MCF 10A (cell line): ENCODE measurements at places on chromosomes 4 and X.
A peak's percentile ranks its signal among the peaks of the same experiment; 100 is the strongest.

- DNase-seq = no peak
Observed at GRCh38 chr4:171484681-171485080, 328.5 kb upstream of the GALNTL6 start.

- no peak for DNase-seq
Observed at GRCh38 chr4:138164208-138164607, 77.9 kb downstream of the SLC7A11 start.

- DNase-seq = no peak
Observed at GRCh38 chr4:135368831-135369230, 1167.2 kb upstream of the PABPC4L start.

- DNase-seq = no peak
Observed at GRCh38 chr4:55440786-55441185, 45.0 kb downstream of the TMEM165 start.

- DNase-seq = no peak
Observed at GRCh38 chr4:153297116-153297515, 47.4 kb upstream of the MND1 start.

GRCh38 chrX:155048977-155049619, 21.8 kb downstream of the CMC4 start:
- peak; percentile 66 for DNase-seq

GRCh38 chrX:9765737-9766097, at the start of gene GPR143:
TSS of gene GPR143 (minus strand) at chrX:9765847. CDS start at chrX:9765817, 30 bp downstream.
- no peak for DNase-seq
